ENCODE measurements at places on chromosomes 1 and 21.

- no peak for DNase-seq
Measured at GRCh38 chr1:19074361-19074901, 118.0 kb upstream of the IFFO2 start.

GRCh38 chr1:223020770-223021169, 122.3 kb downstream of the TLR5 start:
- DNase-seq, result no peak

- DNase-seq, result no peak
Measured at GRCh38 chr21:14236180-14236579, 20.2 kb downstream of the RBM11 start.

DNA sequence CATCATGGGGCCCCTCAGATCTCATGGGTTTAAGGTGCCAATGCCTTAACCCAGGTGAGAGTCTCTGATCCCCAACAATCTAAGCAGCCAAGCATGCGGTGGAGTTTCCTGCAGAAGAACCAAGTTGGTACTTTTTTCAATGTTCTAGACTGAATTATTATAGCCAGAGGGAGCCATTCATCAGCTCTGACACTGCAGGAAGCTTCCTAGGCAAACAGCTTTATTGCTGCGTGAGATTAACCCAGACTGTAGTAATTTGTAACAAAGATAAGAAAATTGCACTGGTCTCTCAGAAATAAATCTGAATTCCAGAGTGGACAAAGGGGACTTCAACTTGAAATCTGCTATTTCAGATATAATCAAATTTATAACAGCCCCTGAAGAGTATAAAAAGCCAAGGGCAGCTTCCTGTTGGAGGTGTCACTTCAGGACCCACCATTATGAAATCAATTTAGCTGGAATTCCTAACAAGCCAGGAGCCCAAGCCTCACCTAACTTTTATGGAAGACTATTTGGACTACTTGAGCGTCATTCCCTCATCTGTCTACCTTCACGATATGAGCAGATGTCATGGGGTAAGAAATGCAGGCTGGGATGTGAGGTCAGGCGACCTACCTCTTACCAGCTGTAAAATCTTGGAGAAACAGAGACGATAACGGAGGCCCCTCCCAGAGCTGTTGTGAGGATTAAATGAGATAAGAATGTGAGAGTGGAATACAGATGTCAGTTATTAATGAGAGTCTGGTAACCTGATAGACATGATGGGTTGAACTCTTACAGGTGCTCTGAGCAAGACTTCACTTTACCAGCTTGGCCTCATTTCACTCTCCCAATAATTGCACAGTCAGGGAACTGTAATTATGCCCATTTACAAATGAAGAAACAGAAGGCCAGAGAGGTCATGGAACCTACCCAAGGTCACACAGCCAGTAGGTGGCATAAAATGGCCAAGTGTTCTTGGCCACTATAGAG, 135.1 kb downstream of the RRAGC start:
- DNase-seq, result peak; percentile 13

GRCh38 chr1:43978551-43979260, at the start of gene B4GALT2:
Gene B4GALT2, plus strand, starts transcription at chr1:43979210. Its CDS starts 1,951 bp downstream, at chr1:43981161.
- peak; percentile 60 for DNase-seq

DNA sequence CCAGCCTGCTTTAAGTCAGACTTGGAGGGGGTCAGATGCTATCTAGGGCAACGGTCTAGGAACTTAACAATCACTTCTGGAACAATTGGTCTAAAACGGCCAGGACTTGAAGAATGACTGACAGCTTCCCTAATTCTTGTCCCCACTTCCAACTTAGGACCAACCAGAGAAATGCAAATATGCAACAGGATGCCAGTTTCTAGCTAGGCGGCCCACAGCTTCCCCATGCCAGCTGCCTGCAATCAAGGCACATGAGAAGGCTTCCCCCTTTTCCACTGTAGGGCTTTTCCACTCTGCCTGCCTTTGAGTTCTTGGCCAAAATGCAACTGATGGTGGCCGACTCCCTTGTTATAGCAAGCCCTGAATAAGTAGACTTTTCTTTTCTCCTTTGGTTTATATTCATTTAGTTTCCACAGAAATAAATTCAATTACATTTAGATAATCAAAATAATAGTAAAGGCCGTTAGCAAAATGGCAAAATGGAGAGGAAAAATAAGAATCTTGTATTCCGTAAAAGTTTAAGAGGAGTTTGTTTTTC, 80.9 kb downstream of the BACH1 start:
- DNase-seq, result no peak

DNA sequence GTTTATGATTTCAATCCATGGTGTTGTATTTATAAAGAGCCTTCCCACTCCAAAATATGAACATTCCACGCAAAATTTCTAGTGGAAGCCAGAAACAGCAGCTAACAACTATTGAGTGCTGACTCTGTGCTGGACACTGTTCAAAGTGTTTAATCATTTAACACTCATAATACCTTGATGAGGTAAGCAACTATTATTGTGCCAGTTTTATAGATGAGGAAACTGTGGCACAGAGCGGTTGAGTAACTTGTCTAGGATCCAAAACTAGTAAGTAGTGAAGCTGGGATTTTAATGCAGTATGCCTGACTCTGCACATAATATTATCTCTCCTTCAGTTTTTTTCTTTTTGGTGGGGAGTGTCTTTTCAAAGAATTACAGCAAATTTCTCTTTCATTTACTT, 228.3 kb downstream of the SLC35F3 start:
- DNase-seq, result no peak

DNA sequence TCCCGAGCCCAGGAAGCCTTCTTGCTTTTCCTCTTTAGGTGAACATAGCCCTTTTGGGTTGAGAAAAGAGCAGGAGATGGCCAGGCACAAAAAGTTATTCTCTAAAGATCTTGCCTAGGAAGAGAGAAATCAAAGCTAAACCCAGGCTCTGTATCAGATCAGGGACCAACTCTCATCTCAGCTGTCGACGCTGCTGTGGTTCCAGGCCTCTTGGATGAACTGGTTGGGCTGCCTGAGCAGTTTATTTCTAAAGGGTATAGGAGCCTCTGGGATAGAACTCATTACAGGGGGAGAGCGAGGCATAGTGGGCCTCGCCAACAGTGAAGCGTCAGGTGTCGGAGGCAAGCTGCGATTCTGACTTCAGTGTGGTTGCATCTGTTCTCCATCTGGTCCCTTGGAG, 82.6 kb upstream of the F3 start:
- no peak for DNase-seq

DNA sequence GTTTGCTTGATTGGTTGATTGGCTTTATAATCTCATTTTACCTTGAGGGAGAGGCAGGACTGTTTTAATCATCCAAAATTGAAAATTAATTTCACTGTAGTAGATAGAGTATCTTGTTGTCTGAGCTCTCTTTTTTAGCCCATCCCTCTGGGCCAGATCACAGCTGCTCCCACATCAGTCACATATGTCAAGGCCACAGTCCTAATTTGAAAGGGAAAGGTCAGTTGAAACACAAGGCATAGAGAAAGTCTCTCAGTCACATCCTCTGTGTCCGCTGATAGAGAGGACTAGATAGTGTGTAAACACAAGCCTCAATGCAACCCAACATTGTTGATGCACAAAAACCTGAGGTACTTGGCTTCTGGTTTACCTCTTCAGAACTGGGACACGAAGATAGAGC, 6.8 kb downstream of the C1orf74 start:
- DNase-seq, result no peak

GRCh38 chr1:36224537-36225282, 467 bp downstream of the THRAP3 start:
- DNase-seq, result peak; percentile 96

DNA sequence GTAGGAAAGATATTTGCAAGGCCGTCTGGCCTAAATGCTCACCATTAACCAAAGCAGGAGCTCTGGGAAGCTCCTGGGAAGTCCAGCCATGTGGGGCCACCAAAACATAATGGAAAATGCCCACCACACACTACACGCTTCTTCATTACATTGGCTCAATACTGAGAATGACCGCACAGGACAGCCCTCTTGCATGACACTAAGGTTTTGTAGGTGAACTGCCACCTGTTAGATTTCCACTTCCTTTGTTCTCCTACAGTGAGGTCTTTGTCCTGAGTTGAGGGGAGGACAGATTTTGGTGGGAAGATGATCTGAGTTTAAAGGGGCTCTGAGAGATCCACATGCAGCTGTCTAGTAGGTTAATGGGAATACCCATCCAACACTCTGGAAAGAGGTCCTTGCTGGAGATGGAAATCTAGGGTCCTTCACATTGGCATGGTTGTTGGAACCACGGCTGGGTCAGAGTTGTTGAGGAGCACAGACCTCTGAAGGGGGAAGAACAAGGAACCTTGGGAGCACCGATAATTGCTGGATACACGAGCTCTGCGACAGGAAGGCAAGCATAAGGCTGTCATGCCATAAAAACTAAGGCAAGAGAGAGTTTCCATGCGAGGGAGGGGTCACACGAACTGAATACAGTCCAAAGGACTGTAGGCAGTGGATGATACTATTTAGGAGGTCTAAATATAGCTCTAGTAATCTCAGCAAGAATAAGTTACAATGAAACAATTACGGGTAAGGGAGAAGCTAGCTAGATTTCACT, 105.5 kb upstream of the IRF2BP2 start:
- DNase-seq, result no peak

GRCh38 chr21:37921091-37921490, 4.8 kb upstream of the KCNJ6 start:
- no peak for DNase-seq

GRCh38 chr1:100626397-100626796, 88.5 kb downstream of the GPR88 start:
- no peak for DNase-seq

DNA sequence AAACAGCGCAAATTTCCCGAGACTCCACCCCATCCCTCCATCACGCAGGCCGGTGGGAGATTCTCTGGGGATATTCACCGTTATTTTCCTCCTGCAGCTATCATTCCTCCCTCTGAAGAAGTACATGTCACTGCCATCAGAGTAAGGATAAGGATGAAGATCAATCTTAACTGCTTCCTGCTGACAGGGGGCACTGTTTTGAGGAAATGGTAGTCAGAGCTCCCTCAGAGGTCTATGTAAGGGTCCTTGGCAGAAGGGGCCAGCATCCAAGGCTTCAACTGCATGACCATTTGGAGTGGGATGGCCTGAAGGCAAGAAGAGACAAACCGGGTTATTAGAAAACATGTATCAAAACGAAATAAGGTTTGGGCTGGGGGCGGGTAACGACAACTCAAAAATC, 111.5 kb downstream of the KCNK1 start:
- no peak for DNase-seq

- peak; percentile 65 for DNase-seq
Measured at GRCh38 chr21:44914176-44914874, 6.4 kb downstream of the ITGB2 start.

- no peak for DNase-seq
Measured at GRCh38 chr1:12604986-12605385, 13.0 kb downstream of the DHRS3 start.

DNA sequence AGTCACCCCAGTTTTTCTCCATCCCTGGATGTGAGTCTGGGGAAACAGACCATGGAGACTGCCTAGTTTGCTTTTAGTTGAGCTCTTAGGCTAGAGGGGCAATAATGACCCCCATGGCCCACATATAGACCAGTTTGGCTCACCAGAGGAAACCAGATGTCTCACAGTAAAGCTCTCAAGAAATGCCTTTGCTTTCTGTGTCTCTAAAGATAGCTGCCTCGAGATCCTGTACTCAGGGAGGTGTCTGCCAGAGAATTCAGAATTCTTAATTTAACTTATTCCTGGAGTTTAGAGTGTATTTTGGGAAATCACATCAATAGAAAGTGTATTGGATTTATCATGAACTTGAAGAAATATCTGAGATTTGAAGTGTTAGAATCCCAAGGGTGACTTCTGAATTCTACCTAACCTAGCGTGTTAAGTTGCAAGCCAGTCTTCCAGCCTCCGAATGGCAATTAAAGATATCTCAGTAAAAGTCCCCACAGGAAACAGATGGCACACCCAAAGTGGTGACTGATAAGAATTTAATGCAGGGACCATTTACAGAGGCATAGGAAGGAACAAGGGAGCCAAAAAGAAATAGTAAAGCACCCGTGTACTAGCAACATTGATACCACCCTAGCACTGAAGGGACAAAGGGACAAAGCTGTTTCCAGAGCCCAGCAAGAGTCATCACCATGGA, 37.1 kb downstream of the STYXL2 start:
- peak; percentile 77 for DNase-seq

DNA sequence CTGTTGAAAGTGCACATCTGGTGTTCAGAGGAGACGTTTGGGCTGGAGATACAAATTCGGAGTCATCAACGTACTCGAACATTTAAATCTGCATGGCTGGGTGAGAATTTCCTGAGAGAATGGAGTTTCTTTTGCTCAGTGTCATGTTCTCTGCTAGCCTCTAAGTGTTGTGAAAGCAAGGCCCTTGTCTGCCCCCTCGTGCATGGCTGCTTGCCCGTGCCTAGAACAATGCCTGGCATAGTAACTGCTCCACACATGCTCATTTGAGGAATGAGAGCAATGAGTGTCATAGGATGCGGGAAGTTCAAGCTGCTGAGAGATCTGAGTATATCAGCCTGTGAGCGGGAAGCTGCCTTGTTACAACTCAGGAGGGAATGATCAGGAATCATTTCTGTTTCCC, 171.1 kb upstream of the CSF3R start:
- no peak for DNase-seq

GRCh38 chr1:109763646-109764415, at the start of gene EPS8L3:
Gene EPS8L3, minus strand, starts transcription at chr1:109763923. Its CDS starts 2,174 bp downstream, at chr1:109761749.
- DNase-seq, result no peak

GRCh38 chr1:7221826-7222694, 436.8 kb downstream of the CAMTA1 start:
- no peak for DNase-seq

DNA sequence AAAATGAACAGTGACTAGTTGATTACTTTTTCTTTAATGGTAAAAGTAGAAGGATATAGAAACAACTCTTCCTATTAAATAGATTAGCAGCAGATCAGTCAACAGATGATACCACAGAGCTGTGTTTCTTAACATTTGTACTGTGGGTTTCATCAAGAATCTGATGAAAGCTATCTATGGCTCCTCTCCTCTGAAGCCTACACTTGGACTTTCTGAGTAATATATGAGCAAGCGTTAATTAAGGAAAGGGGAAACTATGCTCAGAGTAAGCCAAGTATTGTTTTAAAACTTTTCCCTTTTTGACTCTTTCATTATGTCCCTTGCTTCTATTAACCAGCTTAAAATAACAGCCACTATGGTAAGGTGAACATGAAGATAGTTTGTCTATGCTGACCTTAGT, 10.8 kb downstream of the ARID4B start:
- peak; percentile 57 for DNase-seq

DNA sequence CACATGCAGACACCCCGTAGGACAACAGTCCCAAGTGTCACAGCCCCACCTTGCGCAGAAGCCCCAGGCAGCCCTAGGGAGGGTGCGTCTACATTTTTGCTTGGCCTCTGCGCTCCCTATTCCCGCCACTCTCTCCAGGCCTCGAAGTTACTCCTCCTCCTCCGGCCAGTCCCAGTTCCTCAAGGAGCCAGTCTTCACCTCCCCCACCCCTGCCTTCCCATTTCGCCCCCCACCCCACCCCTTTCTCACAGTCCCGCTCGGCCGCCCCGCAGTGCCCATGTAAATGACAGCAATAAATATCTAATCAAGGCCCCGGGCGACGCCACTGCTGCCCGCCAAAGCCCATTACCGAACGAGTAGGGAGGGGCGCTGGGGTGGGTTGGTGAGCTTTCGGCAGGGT, 3.2 kb downstream of the DMBX1 start:
- DNase-seq, result no peak

GRCh38 chr1:223344491-223344890, 19.5 kb downstream of the SUSD4 start:
- peak; percentile 43 for DNase-seq
